ENCODE measurements at places on chromosomes 11 and 22.

DNA sequence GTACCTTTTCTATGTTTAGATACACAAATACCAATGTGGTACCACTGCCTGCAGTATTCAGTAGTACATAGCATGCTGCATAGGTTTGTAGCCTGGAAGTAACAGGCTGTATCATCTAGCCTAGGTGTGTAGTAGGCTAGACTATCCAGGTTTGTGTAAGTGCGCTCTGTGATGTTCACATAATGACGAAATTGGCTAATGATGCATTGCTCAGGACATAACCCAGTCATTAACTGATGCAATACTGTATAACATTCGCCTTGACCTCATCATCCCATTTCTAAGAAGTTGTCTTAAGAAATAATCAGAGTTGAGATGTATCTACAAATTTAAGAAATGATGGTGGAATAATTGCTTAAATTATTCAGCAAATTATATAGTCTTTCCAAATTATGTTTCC lies 116.0 kb upstream of the TIMP3 start:
- DNase-seq, result no peak

DNA sequence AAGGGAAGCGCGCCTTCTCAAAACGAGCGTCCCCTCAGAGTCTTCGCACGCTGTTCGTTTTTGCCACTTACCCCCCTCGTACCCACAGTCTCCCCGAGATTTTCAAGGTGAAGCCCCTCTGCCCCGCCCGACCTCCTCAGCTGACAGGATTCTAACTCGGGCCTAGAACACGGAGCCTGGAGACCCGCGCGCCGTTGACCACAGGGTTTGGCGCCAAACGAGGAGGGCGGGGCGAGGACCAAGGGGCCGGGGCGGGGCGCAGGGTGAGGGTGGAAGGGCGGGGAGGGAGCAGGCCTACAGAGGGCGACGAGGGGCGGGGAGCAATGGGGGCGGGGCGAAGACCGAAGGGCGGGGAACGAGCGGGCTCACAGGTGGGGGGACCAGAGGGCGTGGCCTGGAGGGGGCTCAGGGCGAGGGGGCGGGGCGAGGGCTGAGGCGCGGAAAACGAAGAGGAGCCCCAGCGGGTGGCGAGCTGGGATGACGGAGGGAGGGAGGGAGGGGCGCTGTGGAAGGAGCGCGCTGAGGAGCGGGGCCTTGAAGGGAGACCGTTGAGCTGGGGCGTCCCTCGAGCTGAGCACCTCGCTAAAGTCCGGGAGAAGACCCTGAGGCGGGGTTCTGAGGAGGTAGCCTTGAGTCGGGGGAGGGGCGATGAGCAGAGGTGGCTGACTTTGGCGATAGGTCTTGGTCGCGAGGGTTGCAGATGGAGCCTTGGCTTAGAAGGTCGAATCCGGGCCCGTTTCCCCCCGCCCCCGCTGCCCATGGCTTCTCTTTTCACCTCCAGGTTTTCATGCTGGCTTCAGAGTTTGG lies at the start of gene DMC1:
Gene DMC1 (minus strand): TSS at position 212 of the 807 bp plus-strand sequence. CDS start 1,927 bp downstream, outside the sequence.
- DNase-seq, result peak; percentile 93

GRCh38 chr11:9601037-9601875 lies 27.8 kb downstream of the WEE1 start:
- DNase-seq, result peak; percentile 46

DNA sequence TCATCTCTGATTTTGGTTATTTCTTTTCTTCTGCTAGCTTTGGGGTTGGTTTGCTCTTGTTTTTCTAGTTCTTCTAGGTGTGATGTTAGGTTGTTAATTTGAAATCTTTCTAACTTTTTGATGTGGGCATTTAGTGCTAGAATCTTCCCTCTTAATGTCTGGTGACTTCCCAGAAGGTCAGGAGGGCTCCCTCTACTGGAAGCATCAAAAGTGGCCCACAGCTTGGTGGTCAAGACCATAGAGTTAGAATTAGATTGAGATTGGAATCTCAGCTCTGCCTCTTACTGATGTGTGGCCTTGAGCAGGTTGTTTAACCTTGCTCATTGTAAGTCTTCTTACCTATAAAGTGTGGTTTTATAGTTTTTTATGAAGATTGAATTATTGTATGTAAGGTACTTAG lies 99.3 kb downstream of the FDX1 start:
- no peak for DNase-seq

- DNase-seq, result no peak
These were observed 27.4 kb downstream of the CASP12 start for GRCh38 chr11:104870910-104871309.

- no peak for DNase-seq
These were observed 12.2 kb downstream of the PDE2A start for GRCh38 chr11:72662036-72662435.

DNA sequence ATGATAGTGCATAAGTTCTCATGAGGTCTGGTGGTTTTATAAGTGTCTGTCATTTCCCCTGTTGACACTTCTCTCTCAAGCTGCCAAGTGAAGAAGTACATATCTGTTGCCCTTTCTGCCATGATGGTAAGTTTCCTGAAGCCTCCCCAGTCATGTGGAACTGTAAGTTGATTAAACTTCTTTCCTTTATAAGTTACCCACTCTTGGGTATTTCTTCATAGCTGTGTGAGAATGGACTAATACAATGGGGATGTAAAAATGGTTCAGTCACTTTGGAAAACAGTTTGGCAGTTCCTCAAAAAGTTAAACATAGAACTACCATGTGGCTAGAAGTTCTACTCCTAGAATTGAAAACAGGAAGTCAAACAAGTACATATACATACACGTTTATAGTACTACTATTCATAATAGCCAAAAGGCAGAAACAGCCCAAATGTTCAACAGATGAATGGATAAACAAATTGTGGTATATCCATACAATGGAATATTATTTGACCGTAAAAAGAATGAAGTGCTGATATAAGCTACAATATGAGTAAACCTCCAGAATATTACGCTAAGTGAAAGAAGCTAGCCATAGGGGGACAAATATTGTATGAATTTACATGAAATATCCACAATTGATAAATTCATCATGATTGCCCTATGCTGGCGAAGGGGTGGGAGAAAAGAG lies 16.0 kb upstream of the DKK3 start:
- DNase-seq, result no peak

DNA sequence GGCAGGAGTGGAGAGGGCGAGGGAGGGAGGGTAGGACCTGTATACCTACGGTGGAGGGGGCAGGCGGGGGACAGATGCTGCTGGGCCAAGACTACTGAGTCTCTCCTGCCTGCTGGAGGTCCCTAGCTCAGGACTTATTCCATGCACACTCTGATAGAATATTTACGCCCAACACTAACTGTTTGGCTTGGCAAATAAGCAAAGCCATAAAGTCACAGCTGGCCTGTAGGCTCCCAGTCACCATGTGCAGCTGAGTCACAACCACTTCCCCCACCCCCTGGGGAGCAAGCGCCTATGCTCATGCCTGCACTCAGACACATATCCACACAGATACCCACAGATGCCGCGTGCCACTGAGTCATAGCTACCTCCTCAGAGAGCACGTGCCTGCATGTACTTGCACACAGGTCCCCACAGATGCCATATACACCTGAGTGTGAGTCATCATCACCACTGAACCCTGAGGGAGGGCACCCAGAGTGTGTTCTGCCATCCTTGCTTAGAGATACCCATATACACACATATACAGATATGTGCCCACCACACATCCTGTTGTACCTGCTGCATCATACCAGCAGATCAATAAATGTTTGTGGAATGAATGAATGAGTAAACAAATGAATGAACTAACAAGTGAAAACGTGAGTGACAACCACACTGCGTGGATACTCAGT lies 95.8 kb downstream of the SWAP70 start:
- DNase-seq, result peak; percentile 58

DNA sequence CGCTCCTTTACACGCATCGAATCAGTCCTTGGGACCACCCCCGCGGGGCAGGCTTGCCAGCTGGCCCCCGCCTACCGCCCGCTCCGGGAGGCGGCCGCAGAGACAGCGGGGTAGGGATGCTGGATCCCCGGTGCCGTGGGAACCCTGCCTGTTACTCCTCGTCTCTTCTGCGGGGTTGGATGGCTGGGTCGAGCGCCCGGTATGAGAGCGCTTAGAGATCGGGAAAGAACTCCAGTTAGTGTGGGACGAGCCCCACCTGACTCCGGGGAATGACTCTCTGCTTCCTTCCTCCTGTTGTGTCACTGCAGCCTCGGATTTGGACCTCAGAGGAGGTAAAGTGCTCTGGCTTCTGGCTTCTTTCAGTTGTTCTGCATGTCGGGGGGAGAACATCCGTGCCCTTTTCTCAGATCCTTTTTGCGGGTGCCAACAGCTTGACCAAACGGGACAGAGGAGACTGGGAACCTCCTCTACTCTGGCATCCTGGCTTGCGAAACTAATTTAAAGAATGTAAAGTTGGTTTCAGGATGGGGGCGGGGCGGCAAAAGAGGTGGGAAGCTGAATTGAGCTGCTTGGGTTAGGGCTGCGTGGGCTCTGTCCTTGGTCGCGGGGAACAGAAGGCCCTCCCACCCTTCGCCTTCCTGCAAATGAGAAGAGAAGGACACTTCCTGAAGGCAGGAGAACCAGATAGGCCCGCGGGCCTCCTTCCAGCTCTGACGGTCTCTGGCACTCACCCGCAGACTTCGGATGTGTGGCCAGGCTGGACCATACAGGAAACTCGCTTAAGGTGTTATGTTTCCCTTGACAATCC lies 938 bp downstream of the LAYN start:
- no peak for DNase-seq

- DNase-seq, result no peak
These were observed 93.6 kb upstream of the CRYBB3 start for GRCh38 chr22:25105817-25106650.

Measured in GM12892 (cell line).